ENCODE measurements at places on chromosomes 1 and 21.

DNA sequence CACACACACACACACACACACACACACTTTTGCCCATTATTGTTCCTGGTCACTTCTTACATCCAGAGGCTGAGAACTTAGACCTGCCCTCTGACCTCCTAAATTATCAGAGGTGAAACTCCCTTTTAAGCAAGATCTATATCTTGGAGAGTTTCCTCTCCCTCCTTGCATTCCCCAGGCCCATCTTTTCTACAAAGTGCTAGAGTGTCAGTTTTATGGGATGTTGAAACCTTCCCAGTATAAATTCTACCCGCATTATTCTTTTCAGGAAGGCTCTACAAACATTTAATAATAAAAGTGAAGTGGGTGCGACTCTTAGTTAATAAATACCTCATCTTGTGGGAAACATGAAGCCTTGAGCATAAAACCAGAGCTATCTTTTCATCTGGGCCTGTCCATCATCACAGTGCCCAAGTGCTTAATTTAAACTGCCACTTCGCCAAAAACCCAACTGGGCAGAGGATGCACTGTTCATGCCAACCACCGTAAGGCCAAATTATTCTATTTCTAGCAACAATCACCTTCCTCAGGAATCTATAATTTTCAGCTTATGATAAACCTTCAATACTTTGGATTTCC, 458.2 kb upstream of the RUNX1 start:
- no peak for DNase-seq

- DNase-seq: no peak
Measured at GRCh38 chr1:214019499-214019898, 31.7 kb downstream of the PROX1 start.

DNA sequence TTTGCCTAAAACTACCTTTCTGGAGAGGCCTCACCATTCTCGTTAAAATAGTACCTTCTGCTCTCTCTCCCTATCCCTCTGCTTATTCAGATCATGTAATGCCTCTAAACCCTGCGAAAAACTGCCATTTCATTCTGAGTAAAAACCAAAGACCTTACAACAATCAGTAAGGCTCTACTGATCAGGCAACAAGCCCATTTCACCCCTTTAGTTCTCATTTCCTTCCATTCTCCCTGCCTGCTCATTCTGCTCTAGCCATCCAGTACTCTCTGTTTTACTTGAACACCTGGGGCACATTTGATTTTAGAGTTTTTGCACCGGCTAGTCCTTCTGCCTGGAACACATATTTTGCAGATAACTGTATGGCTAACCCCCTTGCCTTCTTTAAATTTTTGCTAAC, 187.8 kb downstream of the COQ8A start:
- DNase-seq: no peak

DNA sequence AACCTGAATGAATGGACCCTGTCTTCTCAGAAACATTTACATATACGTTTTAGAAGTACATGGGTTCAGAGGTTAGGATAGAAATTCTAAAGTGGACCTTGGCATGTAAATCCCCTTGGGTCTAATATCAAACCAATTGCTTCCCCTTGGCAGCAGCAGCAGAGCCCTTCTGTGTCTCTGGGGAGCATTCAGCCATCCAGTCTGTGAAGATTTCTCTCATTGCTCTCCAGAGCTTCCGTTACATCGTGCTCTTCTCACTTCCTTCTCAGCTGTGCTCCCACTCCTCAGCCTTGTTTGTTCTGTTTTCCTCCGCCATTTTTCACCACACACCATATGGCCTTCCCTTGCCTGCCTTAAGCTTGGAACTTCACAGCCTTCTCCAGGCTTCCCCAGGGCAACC, 61.5 kb upstream of the ATP1B1 start:
- DNase-seq: no peak

GRCh38 chr1:225923692-225924555, at the start of gene PYCR2:
Gene PYCR2 (minus strand): TSS chr1:225924250. CDS start chr1:225924110, 140 bp downstream.
- DNase-seq: peak; percentile 89

- no peak for DNase-seq
Measured at GRCh38 chr21:23401278-23401677, 2206.0 kb downstream of the MRPL39 start.

GRCh38 chr21:20739421-20739820, 258.8 kb upstream of the NCAM2 start:
- no peak for DNase-seq

DNA sequence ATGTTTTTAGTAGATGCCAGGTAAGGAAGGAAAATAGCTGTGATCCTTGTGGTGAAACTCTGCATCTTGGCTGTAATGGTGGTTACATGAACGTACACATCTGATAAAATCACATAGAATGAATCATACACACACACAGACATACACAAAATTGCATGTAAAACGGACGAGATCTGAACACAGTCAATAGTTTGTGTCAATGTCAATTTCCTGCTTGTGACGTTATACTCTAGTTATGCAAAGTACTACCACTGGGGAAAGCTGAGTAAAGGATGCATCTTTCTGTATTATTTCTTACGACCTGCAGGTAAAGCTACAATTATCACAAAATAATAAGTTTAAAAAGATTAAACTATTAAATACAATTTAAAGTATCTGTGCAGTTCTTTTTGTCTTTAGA, 493.7 kb upstream of the ZP4 start:
- DNase-seq: no peak

- no peak for DNase-seq
Measured at GRCh38 chr1:113552244-113552643, 161.9 kb downstream of the MAGI3 start.

DNA sequence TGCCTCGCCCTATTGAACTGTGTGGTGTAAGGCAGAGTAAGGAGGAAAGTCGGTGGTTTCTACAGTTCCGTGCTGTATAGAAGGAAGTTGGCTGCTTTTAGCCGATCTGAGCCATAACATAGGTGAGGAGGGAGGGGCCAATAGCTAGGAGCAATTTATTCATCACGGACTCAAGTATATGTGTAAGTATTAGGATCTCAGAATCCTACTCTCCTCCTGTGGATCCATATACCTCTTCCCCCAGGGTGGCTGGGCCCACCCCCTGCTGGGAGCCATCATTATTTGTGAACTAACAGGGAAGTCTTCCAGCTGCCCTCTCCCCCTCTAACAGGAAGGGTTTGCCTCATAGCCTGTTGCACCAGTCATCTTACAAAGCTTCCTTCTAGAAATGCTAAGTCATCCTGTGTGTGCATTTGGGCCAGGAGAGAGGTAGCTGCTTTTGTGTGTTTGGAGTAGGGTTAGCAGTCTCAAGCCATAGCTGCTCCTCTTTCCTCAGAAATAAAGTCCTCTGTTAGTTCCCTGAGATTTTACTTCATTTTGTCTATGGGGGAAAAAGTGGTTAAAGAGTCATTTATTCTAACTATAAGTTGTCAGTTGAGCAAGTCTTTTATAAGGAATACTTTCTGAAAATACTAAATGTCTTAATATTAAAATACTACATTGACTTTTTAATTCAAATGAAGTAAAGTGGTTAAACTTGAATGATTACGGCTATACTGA, 14.9 kb upstream of the CENPS start:
- DNase-seq: no peak

DNA sequence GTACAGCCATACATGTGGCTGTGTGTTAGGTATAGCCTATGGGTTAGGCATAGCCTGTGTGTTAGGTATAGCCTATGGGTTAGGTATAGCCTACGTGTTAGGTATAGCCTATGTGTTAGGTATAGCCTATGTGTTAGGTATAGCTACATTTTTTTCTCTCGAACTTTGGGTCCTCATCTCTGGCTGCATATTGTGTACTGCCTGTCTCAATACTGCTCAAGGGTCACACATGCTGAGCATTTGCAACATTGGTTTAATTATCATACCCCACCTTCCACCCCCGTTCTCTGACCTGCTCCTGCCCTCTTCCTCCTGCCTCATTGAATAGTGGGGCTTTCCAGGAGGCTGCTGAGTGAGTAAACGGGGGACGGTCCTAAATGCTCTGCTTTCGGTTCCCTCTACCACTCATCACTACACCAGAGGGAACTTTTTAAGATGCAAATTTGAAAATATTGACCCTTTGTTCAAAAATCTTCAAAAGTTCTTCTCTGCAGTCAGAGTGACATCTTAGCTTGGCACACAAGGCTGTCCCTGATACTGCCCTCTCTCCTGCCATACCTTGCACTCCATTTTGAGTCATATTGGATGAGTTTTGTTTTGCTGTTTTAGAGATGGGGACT, 17.8 kb downstream of the OR2B11 start:
- no peak for DNase-seq

DNA sequence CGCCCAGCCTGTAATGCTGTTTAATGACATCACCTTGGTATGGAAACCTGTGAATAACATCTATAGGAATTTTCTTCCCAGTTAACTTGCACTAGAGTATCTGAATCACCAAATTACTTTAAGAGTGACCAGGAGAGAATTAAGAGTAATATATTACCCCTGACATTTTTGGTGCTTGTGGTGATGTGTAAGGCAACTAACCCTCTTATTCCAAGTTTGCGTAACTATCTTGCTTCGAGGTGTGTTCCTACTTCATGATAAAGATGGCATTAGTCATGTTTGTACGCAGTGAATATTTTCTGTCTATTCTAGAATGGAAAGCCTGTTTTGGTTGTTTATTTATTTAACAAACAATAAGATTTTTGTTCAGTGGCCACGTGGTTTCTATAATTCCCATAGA, 131.3 kb downstream of the ZP4 start:
- no peak for DNase-seq

- DNase-seq: no peak
Measured at GRCh38 chr21:42413093-42413492, 9.4 kb downstream of the UBASH3A start.

- no peak for DNase-seq
Measured at GRCh38 chr1:74822851-74823401, 90.0 kb downstream of the TYW3 start.

DNA sequence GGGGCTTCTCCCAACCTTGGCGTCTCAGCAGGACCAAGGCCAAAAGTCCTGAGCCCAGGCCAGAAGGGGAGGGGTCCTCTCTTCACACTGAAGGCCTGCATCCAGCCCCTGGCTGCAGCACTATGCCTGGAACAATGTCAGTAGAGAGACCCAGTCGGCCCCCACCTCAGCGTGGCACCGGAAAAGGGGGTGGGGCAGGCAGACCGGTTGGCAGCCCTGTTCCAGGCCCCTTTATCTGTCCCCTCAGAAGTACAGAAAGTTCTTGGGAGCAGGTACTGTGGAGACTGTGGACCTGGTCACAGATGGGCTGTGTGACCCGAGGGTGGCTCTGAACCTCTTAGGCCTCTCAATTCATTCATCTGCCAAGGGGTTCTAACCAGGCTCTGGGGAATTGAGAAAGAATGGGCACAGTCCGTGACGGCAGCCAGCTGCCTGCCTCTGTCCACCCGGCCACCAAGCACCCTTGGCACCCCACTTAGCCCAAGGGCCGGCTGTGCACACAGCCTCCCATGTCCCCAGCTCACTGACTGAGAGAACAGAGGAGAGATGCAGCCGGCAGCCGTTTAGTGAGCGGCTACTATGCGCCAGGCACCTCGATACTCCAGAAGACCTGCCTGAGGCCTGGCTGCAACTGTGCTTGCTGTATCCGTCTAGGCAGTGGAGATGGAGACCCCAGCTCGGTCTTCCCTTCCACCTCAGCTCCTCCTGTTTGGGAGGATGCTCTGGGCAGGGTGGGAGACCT, 23.9 kb downstream of the RUNX3 start:
- DNase-seq: no peak

- no peak for DNase-seq
Measured at GRCh38 chr1:84584126-84584525, 9.9 kb upstream of the CTBS start.

DNA sequence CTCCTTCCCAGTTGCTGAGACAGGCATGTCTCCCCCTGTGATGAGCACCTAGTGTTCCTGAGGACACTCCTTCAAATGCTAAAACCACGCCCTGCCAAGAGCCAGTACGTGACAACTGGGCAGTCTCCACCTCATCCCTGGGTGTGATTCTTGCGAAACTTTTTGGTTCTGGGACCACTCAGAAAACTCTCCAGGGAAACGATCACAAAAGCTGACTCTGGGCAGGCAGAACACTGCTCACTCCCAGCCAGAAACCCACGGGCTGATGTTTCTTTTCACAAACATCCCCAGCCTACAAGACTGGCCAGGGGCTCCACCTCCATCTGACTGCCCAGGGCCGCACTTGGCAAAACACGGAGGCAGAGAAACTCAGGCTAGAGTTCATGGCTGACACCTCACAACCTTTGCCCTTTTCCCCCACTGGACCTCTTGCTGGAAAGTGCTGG, 24.4 kb downstream of the DHRS3 start:
- DNase-seq: no peak

All from stimulated activated CD8-positive, alpha-beta memory T cell treated with anti-CD3 and anti-CD28 coated beads, Interleukin-4, amount 100 ng/mL, for 1 hour (primary cell).